Renal pelvis (tissue), 12 donors: ENCODE measurements at places on chromosomes 11 and 22. TPM values are rescaled to one million over a fixed set of nuclear protein-coding genes. Genes with fewer than 3 reads are reported as not detected.

The ZNF214 gene
- 11.9 TPM for polyA plus RNA-seq

The GNAZ gene
- polyA plus RNA-seq, result 7.8 TPM

The BCL2L13 gene
- polyA plus RNA-seq, result 47.3 TPM

The CADM1 gene
- 122 TPM for polyA plus RNA-seq

The CLDN5 gene
- polyA plus RNA-seq, result 49.0 TPM

The NEFH gene
- polyA plus RNA-seq, result 8.1 TPM

The LRRC74B gene
- 0.22 TPM for polyA plus RNA-seq

The VSTM5 gene
- 1.4 TPM for polyA plus RNA-seq

The DDX6 gene
- 112 TPM for polyA plus RNA-seq

GRCh38 chr22:35684270-35684700, 33.4 kb upstream of the APOL5 start:
- DNase-seq, result no peak

DNA sequence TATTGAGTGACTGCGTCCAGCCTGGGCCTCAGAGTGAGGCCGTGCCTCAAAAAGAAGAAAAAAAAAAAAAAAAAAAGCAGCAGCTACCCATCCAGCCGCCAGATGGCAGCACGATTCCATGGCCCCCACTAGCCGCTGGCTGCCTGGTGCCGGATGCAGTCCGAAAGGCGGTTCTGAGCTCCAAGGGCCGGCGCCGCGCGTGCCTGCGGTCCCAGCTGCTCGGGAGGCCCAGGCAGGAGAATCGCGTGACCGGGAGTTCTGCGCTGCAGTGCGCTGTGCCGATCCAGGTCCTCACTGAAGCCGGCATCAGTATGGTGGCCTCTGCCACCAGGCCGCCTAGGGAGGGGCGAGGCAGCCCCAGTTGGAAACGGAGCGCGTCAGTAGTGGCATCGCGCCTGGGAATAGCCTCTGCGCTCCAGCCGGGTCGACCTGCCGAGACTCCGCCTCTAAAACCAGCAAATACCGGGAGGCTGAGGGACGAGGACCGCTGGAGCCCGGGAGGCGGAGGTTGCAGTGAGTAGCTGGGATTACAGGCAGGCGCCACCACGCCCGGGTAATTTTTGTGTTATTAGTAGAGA, 19.3 kb downstream of the SCARF2 start:
- DNase-seq, result no peak

- no peak for DNase-seq
Observed at GRCh38 chr11:71248656-71249055, 3.7 kb downstream of the SHANK2 start.

DNA sequence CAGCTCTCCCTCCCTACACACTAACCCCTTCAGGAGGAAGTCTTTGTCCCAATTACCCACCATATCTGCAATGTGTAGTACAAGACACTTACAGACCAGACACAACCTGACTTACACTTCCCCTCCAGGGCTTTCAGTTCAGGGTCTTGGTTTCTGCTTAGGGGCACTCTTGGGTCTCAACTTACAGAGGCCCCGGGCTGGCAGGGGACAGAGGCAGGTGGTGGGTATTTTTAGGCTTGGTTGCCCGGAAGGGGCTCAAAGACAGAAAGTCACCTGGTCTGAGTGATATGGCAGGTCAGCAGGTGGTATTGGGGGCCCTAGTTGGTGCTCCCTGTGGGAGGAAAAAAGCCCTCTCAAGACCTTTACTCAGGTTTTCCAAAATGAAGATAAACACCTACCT, 3.4 kb upstream of the TMEM184B start:
- DNase-seq, result no peak

GRCh38 chr22:28143961-28144745, 225.1 kb upstream of the PITPNB start:
- no peak for DNase-seq

DNA sequence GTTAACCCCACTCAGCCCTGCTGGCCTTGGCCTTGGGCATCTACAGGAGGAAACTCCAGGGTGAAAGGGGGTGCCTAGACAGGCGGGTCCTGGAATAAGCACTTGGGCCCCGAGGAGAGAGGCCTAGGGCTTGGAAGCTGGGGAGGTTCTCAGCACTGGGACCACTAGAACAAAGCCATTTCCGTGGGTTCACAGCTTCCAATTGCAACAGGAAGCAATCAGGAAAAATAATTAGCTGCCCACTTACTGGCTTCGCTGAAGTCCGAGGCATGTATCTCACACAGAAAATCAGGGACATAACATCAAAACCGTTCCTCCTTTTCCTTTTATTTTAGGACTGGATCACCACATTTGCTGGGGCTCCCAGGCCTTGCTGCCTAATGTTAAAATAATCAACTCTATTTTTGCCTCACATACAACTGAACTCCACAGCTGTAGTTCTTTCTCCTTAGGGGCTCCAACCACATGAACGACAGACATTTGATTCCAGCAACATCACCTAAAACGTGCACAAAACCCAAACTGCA, 161.1 kb upstream of the GRK3 start:
- DNase-seq, result no peak

DNA sequence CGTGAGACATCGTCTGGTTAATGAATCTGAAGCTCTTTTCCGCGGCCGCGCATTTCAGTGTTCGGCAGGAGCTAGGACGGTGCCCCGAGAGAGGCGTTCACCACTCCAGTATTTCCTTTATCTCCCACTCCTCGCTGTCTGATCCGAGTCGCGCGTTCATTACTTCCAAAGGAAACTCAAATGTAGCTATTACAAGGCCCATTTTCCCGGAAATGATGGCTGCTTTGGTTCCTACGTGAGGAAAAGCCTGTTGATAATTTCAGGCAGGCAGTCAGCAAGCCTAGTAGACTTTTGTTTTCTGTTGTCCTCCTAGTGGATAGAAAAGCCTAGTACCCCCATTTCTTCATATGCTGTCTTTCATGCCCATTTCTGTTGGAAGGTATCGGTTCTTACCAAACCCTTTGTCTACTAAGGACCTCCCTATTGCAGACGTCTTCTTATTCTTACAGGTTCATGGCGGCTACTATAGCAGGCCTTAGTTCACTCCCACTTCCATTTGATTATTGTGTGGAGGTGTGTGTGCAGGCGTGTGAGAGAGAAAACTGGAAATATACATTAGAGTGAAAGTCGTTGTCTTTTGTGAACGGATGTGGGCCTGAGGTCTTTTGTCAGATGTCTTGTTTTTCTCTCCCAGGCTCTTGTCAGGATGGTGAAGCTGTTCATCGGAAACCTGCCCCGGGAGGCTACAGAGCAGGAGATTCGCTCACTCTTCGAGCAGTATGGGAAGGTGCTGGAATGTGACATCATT, 737 bp downstream of the RBM4 start:
- DNase-seq, result peak; percentile 43

DNA sequence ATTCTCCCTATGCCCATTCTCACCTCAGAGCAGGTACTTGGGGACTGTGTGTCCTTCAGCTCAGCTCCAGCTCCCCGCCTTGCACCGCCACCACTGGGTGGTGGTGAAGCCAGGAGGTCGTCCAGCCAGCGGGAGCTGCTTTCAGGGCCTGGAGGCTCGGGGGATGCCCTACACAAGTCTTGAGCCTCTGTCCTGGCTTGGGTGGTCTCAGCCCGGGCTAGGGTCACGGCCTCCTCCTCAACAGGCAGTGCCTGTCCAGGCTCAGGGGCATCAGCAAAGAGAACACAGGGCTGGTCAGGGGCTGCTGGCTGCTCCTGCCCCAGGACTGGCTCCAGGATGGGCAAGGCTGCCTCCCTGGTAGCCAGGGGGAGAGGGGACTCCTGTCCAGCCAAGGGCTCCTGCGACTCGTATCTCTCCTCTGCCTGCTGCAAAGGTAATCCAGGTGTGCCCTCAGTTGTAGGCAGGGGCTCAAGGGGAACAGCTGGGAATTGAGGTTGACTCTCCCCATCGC, 12.2 kb downstream of the TNKS1BP1 start:
- no peak for DNase-seq

GRCh38 chr11:74282914-74283371, 28.5 kb downstream of the P4HA3 start:
- DNase-seq, result no peak

DNA sequence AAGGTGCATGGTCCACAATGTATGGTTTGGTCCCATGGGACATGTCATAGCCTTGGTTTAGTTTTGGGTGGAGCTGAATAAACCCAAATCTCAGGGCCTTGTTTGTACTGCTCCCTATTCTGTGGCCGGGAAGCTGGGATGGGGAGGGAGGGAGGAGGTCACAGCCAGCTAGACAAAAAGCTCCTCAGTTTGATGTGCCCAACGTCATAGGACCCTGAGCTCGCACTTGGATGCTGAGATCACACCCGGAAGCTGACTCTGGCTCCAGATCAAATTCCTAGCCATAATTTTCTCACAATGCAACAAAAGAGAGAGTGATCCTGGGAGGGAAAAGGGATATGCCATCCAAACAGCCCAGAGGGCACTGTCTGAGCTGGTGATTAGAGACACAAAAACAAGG, 1.5 kb downstream of the HSPB2 start:
- peak; percentile 68 for DNase-seq

DNA sequence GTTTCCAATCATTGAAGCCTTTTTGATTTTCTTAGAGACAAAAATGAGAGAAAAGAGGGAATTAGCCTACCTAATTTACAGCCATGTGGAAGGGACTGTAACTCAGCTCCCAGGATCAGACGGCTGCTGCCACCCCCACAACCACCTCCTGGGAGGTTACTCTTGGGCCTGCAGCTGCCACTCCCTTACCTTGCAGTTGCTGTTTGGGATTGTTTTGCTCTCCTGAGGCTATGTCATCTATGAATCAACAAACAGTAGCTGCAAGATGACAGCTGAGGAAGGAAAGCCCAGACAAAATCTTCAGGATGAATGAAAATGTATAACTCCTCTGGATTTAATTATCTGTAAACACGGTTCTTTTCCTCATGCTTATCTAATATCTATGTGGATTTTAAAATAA, 28.0 kb upstream of the ZC3H12C start:
- DNase-seq, result no peak

- peak; percentile 85 for DNase-seq
Observed at GRCh38 chr11:64148226-64148916, 17.5 kb downstream of the MACROD1 start.

GRCh38 chr11:12963792-12964536, 45.2 kb upstream of the RASSF10 start:
- peak; percentile 69 for DNase-seq

GRCh38 chr11:133917921-133918607, 38.7 kb downstream of the IGSF9B start:
- DNase-seq, result no peak

- DNase-seq, result no peak
Observed at GRCh38 chr11:71421392-71421950, 26.7 kb downstream of the DHCR7 start.
